ENCODE measurements at places on chromosomes 6 and 20.

DNA sequence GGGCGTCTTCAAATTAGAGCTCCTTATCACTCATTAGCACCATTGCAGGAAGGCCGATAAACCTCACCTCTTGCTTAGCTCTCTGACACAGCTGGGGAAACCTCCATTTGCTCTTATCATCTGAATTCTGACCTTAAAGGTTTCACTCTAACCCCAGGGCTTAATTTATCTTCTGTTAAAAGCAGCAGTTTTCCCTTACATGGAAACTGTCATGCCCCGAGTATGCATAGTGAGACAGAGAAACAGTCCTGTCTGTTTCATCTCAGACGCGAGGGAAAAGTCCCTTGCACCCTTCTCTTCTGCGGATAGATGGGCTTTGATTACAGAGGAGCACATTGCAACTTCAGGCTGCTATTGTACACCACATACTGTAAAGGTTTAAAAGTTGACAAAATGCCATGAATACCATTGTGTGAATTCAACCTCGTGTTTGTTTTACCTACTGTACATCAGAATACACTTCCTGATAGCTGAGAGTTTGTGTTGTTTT is 191.5 kb upstream of the BMP2 start:
- no peak for DNase-seq

DNA sequence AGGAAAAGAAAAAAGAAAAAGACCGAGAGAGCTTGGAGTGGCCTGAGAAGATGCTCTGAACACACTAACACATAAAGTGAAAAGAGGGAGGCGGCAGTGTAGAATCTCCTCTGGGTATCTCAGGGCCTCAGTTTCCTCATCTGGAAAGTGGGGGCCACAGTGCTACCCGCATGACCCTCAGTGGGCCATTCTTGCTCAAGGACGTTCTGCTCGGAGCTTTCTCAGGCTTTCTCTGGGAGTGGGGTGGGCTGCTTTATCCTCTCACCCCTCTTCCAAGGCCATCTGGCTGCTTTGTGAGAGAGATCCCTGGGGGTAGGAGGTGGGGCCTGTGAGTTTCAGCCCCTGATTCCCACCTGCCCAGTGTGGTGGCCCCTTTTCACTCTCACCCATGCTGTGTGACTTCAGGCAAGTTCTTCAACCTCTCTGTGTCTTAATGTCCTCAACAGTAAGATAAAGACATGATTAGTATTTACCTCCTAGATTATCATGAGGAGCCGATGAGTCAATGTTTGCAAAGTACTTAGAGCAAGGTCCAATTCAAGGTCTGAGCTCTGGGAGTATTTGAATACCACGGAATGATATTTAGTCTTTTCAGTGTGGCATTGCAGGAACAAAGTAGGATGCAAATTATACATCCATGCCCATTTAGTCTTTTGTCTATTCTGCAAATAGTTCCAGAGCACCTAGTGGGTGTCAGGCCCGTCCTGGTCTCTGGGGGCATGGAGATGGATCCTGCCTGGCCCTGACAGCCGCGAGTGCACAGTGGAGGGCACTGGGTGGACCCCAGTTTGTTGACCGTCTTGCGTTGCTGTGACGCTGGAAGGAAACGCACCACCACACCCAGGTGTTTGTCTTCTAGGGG is 34.3 kb downstream of the SRC start:
- DNase-seq = no peak

DNA sequence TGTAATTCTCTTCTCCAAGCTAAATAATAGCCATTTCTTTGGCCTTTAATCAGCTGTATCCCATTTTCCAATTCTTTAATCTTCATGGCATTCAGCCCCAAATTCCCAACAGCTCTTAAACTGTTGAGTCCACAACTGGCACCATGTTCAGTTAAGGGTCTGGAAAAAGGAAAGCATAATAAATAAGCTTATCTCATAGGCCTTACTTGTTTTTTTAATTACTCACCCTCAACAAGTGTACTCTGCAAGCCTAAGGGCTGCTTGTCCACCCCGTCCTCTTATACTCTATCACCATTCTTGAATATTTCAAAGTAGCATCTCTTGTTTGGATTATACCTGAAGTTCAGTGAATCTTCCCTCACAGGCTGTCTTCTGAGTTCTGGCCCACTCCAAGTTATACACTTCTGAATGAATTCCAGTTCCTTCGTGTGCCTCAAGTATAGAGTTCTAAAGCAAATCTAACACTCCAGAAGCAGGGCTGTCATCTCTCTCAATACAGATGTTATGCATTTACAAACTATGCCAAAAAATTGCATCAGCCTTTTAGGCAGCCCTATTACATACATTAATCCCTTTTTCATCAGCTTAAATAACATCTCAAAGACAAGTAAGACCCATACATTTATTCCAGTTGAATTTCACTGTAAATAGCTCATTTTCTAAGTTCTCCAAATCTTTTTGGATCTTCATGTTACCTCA is 98.7 kb downstream of the COL21A1 start:
- no peak for DNase-seq

GRCh38 chr6:127267646-127268625 is 1.3 kb downstream of the RNF146 start:
- DNase-seq = peak; percentile 9

GRCh38 chr20:48845721-48846306 is 18.0 kb upstream of the PREX1 start:
- no peak for DNase-seq

GRCh38 chr6:134145786-134146185 is 93.4 kb upstream of the SLC2A12 start:
- DNase-seq = peak; percentile 24

DNA sequence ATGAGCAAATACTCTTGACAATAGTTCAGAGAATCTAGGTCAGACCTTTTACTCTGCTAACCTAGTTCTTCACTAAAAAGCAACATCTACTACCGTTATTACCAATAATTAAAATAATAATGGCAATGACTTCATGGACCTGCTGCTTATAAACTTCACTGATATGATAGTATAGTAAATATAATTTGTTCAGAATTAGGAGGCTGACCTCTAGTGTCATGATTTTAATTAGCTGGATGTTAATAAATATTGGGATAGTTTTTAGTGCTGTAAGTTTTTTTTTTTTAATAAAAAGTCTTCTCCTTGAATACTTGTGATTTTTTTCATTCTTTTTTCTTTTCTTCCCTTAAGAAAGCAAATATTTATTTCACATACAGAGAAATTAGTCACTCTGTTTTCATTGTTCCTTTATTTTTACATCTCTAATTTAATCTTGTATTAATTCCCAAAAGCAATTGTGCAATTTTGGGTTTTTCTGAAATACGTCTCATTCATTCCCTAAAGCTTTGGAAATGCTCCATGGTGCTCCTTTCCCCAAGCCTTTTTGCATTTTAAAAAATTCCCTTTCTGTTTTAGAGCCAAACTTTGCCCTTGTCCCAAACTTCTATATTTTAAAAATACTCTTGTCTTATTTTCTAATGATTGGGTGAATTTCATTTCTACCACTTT is 46.6 kb upstream of the UST start:
- DNase-seq = no peak

GRCh38 chr6:110328259-110328658 is 29.9 kb downstream of the METTL24 start:
- no peak for DNase-seq

GRCh38 chr6:42989923-42990322 is 5.6 kb downstream of the PPP2R5D start:
- DNase-seq = no peak

DNA sequence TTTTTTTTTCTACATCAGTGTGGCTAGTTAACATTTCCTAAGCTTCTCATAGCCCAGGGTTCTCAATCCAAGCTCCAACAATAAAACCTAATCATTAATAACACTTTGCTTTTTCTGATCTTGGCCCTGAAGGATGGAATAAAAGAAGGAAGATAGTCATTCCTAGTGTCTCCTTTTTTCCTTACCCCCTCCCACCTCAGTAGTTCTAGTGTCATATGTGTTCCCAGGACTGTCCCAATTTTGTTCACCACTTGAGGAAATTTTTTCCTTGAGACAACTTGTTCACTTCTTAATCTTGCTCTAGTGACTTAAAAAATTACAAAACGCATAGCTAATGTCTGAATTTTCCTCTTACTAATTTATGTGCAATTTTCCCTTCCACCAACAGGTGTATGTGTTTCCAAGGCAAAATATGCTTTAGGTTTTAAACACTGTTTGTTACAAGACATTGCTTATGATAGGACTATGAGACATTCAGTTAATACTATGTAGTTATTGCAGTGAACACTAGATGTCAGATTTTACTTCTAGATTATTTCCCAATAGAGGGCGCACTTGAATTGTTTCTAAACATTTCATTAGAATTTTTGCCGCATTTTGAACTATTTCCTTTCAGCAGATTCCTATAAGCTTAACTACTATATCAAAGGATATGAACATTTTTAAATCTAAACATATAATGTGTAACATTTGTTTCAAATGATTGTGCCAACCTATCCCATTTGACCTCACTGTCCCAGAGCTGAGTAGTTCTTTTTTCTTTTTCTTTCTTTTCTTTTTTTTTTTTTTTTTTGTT is 18.5 kb upstream of the C6orf141 start:
- peak; percentile 24 for DNase-seq

DNA sequence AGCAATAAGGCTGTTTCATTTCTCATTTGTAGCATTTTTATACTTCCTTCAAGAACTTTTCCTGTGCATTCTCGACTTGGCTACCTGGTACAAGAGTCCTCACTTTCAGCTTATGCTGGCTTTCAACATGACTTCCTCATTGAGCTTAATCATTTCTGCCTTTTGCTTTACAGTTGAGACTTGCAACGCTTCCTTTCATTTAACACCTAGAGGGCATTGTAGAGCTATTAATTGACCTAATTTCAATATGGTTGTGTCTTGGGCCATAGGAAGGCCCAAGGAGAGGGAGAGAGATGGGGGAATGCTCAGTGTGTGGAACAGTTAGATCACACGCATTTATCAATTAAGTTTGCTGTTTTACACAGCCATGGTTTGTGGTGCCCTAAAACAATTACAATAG is 37.2 kb downstream of the SLC22A2 start:
- DNase-seq = no peak

DNA sequence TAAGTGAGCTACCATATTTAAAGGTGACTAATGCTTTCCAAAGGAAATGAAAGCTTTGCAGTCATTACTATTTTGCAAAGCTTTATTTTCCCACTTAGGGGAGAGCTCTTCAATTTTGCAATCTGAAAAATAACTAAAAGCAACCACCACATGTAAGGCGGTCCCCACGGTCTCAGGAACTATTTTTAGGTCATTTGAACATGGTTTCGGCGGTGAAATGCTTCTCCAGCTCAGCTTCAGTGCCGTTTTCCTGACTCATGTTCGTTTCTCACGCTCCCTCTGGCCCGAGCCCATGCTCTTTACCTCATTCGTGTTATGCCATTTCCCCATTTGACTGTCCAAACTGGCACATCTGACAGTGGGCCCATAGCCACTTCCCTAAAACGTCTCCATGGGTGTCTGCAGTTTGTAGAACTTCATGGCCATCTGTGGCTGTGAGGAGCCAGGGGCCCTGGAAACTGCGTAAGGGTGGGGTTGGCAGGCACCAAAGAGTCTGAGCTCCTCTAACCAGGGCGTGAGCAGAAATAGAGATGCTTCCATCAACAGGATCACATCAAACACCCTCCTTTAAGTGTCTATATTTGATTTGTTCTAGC is 46.5 kb downstream of the ADTRP start:
- peak; percentile 81 for DNase-seq

DNA sequence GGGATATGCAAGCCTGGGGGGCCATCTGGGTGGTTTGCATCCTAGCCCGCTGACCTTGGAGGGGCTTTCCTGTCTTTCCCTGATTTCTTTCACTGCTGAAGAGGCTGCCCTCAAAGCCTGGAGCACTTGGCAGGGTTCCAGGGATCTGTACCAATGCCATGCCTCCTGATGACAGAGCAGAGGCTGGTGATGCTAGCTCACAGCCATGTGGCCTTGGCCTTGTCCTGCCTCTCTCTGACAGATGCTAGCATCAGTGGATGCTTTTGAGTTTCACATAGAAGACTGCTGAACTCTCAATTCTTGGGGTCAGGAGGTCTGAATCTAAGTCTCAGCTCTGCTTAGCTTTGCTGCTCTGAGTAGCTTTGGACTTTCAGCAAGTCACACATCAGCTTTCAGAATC is 21.9 kb upstream of the RREB1 start:
- DNase-seq = peak; percentile 26

GRCh38 chr6:159002432-159003155 is 2.6 kb upstream of the RSPH3 start:
- DNase-seq = no peak

DNA sequence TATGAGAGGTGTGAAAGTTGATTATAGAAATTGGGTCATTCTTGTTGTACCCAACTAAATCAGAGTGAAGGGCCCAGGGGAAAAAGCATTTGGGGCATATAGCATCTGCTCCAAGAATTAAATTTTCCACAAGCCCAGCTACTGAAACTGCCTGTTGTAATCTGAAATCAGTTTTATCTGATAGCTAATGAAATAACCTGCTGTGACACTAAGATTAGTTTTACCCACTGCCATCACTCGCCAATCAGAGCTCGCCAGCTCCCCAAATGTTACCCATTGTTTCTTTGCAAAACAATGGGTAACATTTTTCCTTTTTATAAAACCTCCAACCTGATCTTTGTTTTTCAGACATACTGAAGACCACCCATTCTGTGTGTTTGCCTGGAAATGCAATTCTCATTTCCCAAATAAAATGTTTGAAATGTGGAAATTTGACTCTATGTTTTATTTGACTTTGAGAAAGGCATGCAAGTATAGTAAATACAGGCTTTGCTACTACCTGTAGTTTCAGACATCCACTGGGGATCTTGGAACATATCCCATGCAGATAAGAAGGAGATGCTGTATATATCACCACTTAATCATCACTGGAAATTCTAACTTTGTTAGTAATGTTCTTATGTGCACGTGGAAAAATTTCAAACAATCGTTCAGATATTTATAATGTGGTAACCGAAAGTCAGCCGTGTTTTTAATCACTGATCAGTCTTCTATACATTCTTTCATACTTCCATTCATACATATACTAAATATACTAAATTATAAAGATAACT is 6.3 kb upstream of the AHI1 start:
- no peak for DNase-seq

- peak; percentile 53 for DNase-seq
These were observed 116.5 kb upstream of the ESR1 start for GRCh38 chr6:151690768-151691562.

DNA sequence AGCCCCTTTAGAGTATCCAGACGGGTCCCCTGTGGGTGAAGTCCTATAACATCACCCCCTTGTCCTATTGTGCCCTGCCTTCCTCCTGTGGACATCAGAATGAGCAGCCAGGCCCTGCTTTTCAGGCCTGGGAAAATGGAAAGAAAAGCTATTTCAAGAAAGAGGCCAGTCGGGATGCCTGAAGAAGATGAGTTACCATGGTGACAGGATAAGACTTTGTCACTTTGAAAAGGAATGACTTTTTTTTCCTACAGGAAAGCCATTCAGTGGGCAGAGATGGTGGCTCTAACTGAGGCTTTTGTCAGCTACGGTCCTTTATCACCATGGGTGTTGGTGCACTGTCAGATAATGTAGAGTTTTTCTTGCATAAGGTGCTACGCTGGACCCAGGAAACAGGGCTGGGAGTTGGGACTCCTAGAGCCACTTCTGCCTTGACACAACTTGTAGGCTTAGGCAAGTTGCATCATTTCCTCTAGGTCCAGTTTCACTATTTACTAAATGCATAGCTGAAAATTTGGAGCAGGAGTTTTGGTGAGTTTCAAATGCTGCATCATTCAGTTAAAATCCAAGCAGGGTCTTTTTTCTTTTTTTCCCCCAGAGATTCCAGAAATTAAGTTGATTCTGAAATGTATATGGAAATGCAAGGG is 293.6 kb upstream of the PRND start:
- no peak for DNase-seq

- DNase-seq = no peak
These were observed 15.6 kb upstream of the CD109 start for GRCh38 chr6:73680289-73680918.

- DNase-seq = no peak
These were observed 33.6 kb upstream of the BTN3A2 start for GRCh38 chr6:26331218-26332073.

Data from hepatic stellate cell (primary cell).